ENCODE measurements at places on chromosomes 5 and 9. TPM values are rescaled to one million over a fixed set of nuclear protein-coding genes. Genes with fewer than 3 reads are reported as not detected.
A peak's percentile ranks its signal among the peaks of the same experiment; 100 is the strongest.

PCDHA12 gene
- total RNA-seq: not detected

GRCh38 chr5:36801523-36801922, 75.0 kb upstream of the NIPBL start:
- DNase-seq: no peak

DNA sequence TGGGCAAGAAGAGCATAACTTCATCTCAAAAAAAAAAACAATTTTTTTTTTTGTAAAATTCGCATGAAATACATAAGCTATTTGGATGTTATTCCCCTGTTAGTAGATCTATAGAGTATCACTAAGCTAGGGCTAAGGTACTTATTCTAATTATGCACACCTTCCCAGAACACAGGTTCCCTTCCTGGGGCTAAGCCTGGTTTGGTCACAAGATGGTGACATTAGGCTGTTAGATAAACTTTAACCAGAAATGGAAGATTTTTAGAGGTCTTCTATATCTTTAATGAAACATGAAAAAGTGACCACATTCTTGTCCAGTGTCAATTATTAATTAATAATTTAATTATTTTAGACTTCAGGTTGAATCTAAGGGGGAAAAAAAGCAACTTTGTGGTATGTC, 433.5 kb downstream of the CDH18 start:
- DNase-seq: no peak

DNA sequence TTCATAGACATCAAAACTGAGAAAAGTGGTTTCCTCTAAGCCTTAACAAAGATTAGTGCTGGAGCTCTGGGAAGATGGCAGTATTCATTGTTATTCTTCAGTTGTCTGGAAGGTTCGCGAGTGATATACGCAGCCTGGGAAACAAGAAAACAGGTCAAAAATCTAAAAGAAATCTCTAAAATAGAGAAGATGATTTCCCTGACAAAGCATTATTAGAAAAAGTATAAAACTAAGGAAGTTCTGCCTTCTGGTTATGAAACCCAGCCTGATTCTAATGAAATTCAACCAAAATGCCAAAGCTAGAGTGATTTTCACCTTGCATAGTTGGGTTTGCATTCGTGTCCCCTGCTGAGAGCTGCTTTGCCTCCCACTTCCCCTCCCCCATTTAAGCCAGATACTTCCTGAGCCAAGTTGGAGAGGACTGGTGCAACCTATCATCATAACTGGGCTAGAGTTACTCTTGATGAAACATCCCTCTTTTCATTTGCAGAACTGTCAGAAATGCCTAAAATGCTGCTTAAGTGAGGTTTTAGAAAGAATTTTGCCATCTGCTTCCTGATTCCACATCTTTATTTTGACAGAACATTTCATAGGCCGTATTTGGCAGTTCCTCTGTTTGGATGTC, 48.4 kb downstream of the NDFIP1 start:
- DNase-seq: no peak

- peak; percentile 78 for DNase-seq
Observed at GRCh38 chr5:7849681-7850394, 1.1 kb downstream of the CFAP90 start.

- no peak for DNase-seq
Observed at GRCh38 chr9:131839281-131840084, 99.6 kb upstream of the RAPGEF1 start.

DNA sequence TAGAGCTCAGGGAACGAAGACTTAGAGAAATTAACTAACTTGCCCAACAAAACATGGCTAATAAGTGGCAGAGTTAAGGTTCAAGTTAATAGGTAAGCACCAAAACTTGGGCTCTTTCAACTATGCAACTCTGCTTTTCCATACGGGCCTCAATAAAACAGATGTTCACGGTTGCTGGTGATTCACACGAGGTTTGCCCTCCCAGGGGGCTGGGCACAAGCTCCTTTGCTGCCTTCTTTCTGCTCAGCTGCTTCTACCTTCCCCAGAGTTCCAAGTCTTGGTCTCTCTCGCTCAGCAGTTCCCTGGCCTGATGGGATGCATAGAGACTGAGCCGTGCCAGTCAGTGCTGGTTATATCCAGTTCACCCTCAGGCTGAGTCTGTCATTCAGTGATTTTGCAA, 217.9 kb downstream of the SREK1 start:
- no peak for DNase-seq

GRCh38 chr9:122332083-122332482, 38.7 kb upstream of the PTGS1 start:
- DNase-seq: no peak

DNA sequence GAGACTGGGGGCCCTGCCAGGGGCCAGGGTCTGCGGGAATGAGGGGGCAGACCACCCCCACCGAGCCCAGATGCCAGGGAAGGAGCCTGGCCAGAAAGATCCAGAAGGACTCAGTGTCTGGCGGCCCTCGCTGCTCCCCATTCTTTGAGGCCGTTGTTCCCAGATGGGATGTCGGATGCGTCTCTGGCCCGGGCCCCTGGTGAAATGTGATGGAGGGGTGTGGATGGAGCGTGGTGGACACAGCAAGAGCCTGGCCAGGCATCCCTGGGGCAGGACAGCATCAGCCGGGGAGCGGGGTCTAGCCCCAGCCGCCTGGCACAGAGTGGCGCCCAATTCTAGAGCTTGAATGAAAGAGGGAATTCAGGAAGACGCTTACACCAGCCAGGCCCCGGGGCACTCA, 46.2 kb upstream of the NKD2 start:
- DNase-seq: no peak

- DNase-seq: no peak
Observed at GRCh38 chr5:107253246-107253645, 417.5 kb downstream of the EFNA5 start.

GRCh38 chr5:6722015-6722414, 8.8 kb downstream of the TENT4A start:
- DNase-seq: no peak

Data from aorta (tissue), 5 donors.